Daoy (cell line): ENCODE measurements at places on chromosomes 13 and 19. TPM values are rescaled to one million over a fixed set of nuclear protein-coding genes. Genes with fewer than 3 reads are reported as not detected.
A peak's percentile ranks its signal among the peaks of the same experiment; 100 is the strongest.

TTC9B gene
- not detected in 2 replicates for total RNA-seq

- no peak for DNase-seq
These were observed 5.3 kb downstream of the KANK3 start for GRCh38 chr19:8337728-8338127.

GRCh38 chr13:50894504-50894903 lies 15.1 kb upstream of the RNASEH2B start:
- no peak for DNase-seq

DNA sequence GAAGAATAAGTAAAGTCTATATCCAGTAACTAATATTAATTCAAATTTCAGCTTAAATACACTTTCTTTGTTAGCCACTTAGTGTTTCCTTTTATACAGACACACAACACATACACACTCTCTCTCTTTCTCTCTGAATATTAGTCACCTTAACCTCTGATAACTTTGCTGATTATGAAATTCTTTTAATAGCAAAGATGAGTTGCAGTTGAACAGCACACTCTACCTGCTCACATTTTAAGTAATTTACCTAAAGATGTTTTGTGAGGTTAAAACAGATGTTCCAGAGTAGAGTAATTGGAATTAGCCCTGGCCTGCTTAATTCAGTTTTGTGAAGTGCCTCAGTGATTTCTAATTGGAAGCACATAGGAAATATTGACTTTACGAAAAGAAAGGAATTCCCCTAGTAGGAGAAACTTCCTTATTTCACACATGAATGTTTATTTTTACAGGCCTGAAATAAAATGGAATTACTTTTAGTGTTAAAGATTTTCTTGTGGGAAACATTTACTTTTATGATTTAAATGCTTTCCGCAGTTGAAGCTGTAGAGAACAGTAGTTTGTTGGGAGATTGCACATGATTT lies 184.3 kb downstream of the MYO16 start:
- DNase-seq = no peak

GRCh38 chr13:20151016-20151415 lies 9.8 kb downstream of the GJA3 start:
- no peak for DNase-seq

PCDH17 gene
- under 0.01 TPM in 1 of 2 replicates, not detected in the other for total RNA-seq

- DNase-seq = no peak
These were observed 1049.0 kb downstream of the OLFM4 start for GRCh38 chr13:54077569-54077968.

DNA sequence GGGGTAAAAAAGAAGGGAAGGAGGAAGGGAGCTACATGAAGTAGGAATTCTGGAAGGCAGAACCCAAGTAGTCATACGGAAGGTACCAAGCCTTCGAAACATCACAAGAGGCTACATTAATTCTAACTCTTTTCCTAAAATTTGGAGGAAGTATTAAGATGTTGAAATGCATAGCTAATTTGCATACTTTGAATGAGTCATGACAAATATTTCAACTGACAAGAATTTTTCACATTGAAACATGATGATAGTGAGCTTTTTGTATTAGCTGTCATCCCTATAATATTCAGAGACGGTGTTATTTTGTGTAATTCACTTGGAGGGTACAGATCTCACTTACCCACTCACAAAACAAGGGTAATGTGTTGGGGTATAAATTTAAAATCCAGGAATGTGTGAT lies 9.1 kb upstream of the ACOD1 start:
- DNase-seq = no peak

DNA sequence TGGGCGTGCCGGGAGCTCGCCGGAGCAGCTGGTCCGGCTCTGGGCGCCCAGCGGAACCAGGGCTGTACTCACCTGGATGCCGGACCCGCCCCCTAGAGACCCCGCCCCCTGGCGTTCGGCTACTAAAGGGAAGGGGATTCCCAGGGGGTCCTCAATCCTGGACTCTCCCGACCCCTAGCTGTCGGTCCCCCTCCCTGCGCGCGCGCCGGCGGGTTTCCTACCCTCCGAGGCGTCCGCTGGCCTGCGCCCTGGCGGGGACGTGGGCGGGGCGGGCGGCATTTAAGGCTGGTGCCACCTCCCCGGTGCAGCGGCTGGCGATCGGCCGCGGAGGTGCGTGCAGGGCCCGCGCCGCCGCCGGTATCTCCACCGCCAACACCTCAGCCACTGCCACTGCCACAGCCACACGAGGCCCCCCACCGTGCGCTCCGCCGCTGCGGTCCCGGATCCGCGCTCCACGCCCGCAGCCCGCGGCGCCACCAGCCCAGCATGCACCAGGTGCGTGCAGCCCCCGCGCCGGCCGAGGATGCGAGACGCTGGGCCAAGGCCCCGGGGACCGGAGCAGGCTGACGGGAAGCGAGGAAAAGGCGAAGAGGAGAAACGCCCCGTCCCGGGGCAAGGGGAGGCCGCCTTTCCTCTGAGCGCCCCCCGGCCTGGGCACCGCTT lies at the start of gene ATP12A:
TSS of gene ATP12A (plus strand) at position 151 of the 663 bp plus-strand sequence. CDS start at position 487, 336 bp downstream.
- no peak for DNase-seq

GRCh38 chr19:784541-784940 lies 12.7 kb upstream of the PTBP1 start:
- DNase-seq = no peak

A1BG gene
- total RNA-seq = 28.5 and 38.4 TPM in 2 replicates

DNA sequence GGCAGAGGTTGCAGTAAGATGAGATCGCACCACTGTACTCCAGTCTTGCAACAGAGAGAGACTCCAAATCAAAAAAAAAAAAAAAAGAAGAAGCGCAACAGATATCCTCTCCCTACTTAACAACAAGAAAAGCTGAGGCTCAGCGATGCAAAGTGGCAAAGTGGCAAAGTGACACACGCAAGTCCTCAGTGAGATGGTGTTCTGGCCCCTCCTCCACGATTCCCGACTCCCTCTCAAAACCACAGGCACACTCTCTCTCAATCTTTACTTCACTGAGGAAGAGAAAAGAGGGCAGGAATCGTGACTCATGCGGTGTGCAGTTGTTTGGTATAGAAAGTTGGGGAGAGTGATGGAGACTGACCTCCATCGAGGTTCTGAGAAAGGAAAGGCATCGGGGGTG lies 12.6 kb downstream of the FFAR2 start:
- DNase-seq = peak; percentile 32
